NCI-H524 (cell line): ENCODE measurements at places on chromosomes 1 and 21.
A peak's percentile ranks its signal among the peaks of the same experiment; 100 is the strongest.

DNA sequence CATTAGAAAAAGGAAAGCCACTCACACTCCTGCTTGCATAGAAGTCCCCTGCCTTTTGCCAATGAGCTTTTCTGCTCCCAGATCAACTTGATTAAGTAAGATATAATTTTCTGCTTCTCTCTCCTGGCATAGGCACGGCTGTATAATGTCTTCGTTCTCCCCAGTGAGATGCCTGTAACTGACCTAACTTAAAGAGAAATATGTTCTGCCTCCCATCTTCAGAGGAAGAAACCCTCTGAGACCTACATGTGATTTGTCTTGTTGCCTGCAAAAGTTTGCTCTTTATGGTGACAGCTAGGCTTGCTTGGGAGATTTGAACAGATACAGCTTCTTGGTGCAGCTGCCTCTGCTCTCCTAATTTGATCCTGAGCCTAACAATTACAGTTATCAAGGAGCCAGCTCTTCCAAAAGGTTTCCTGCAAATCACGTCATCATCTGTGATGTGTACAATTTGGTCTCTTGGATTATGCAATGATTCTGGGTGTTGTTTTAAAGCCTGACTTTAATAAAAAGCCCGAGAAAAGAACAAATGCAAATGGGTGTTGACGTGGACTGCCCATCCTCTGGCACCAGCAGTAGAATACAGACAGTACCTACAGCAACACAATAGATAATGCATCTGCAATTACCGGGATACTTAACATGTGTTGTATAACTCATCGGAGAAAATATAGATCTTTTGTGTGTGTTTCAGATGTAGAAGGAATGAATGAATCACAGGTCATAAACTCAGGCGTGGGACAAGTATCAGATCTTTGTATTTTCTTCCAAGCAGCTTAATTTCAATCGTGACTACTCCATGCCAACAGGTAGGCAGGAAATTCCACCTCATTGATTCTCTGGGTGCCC lies 76.2 kb upstream of the KAZN start:
- no peak for DNase-seq

DNA sequence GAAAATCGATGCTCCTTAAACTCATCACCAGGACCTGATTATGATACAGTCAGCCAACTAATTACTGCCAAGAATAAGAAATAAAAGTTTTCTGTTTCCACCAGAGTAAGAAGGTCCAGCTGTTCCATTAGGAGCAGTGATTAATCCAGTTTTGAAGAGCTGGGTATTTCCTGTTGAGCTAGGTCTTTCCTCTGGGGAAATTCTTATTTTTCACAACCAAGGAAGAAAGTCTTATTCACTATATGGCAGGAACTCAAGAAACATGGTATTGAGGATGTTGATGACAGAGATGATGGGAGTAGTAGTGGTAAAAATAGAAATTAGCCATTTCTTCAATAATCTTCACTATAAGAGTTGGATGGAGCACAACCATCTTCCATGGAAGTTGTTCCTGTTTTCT lies 374.6 kb upstream of the RUNX1 start:
- DNase-seq, result no peak

- DNase-seq, result peak; percentile 54
These were observed 1.5 kb upstream of the RUNX1 start for GRCh38 chr21:35050348-35051286.

- no peak for DNase-seq
These were observed 72.9 kb upstream of the SELENON start for GRCh38 chr1:25727088-25727487.

- no peak for DNase-seq
These were observed 481.7 kb upstream of the NR5A2 start for GRCh38 chr1:199545780-199546179.

DNA sequence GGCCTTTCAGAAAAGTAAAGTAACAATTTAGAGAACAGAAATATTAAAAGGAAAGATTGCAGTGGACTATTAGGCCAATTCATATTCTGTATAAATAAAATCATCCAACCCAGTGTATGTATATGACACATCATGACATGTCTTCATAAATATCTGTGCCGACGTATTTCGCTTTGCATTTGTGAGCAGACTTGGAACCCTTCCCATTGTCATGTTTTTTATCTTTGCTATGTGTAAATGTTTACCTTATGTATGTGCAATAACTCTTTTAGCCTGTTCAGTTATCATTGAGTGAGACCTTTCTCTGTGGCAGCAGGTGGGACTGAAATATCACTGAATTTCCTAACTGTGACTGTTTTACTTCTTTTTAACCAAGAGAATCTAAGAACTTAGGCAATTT lies 58.0 kb upstream of the FAM3B start:
- DNase-seq, result no peak

DNA sequence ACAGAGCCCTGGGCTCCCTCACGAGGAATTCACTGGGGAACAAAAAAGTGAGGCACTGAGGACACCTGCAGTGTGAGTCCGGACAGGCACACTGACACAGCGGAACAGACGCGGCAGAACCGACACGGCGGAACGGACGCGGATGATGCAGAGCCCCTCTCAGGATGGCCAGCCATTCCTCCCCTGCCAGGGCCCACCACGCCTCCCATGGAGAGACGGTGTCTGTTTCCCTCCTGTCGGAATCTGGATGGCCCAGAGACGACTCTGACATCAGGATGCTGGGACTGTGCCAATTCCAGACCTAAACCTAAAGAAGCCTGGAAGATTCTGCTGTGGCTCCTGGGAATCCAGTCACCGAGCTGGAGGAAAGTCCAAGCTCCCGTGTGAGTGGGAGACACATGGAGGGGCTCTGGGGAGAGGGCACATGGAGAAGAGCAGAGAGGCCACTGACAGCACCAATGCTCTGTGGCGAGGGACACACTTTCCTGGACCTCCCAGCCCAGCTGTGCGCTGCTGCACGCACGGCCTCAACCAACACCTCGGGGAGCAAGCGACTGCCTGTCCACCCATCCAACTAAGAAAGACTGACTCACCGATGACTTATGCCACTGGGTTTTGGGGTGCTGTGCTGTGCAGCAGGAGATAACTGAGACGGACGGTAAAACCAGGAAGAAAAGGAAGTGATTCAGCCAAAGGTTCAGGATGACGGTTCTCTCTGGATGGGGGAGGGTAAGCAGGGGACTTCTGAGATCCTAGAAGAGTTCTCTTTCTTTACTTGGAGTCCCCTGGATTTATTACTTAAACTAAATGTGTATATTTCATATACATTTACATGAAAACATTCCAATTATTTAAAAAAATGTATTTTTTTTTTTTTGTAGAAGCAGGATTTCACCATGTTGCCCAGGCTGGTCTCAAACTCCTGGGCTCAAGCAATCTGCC lies 23.3 kb downstream of the ZBTB17 start:
- no peak for DNase-seq

- DNase-seq, result peak; percentile 45
These were observed 8.2 kb upstream of the CAP1 start for GRCh38 chr1:40032240-40032891.

DNA sequence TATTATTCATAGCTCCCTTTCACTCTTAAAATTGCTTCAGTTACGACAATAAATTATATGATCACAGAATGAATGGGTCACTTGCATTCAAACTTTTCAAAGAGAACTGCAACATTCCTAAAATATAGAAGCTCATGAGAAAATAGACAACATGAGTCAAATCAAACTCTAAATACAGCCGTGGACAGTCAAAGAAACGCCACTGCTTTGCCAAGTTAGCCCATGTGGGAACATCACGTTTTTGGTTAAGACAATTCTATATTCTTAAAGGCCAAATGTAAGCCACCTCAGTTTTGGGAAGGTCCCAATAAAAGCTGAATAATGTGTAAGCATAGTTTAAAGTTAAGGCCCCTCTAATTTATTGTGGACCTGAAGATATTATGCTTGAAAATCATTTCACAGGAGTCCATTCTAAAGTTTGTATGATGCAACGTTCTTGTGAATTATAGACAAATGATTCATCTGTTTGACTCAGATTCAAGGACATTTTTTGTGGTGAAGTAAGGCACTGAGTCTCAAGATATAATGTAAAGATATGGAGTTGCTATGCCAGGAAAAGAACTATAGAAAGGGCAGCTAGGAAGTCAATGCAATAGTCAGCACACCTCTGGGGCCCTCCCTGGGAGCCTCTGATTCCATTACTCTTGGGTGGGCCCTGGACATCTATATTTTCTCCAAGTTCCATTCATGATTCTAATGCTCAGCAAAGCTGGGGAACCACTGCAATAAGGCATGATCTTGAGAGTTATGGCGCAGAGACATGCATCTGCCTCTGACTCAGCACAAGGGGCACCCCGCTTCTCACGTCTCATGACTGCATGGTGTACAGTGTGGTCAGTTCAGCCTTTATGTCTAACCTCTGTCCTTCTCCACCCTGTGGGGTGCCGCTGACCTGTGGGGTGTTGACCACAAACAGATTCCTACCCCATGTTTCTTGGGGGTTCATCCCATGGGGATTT lies 33.9 kb downstream of the ETS2 start:
- DNase-seq, result no peak

- DNase-seq, result no peak
These were observed 155.5 kb downstream of the GLUL start for GRCh38 chr1:182235952-182236650.

- DNase-seq, result peak; percentile 16
These were observed 46.2 kb upstream of the ZC3H11B start for GRCh38 chr1:219659005-219659600.

DNA sequence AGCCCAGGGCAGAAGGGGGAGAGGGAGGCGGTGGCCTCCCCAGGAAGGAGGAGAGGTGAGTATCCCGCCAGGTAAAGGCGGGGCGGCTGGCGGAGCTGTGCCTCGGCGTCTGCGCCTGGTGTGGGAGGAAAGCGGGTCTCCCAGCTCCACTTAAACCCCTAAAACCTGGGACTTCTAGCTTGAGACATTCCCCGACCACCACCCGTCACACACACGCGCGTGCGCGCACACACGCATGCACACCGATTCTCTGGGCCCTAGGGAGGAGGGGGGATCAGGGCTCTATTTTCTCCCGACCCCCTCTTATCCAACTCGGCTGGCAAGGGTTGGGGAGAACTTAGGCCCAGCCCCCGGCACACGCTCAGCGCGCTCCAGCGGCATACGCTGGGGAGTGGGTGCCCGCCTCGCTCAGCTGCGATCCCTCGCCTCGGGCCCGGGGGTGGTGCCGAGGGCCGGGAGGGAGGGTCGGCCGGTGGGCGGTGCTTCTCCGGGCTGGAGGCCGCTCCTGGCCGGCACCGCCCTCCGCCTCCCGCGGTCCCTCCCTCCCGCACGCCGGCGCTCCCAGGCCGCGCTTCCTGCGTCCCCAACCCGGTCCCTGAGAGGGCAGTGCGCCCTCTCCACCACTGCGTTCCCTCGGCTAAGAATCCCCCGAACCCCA lies at the start of gene TMEM51:
Gene TMEM51 (plus strand): TSS at position 564 of the 658 bp plus-strand sequence. CDS start 61,341 bp downstream, outside the sequence.
- DNase-seq, result peak; percentile 44

- DNase-seq, result no peak
These were observed 20.1 kb upstream of the ADAR start for GRCh38 chr1:154628121-154628405.

DNA sequence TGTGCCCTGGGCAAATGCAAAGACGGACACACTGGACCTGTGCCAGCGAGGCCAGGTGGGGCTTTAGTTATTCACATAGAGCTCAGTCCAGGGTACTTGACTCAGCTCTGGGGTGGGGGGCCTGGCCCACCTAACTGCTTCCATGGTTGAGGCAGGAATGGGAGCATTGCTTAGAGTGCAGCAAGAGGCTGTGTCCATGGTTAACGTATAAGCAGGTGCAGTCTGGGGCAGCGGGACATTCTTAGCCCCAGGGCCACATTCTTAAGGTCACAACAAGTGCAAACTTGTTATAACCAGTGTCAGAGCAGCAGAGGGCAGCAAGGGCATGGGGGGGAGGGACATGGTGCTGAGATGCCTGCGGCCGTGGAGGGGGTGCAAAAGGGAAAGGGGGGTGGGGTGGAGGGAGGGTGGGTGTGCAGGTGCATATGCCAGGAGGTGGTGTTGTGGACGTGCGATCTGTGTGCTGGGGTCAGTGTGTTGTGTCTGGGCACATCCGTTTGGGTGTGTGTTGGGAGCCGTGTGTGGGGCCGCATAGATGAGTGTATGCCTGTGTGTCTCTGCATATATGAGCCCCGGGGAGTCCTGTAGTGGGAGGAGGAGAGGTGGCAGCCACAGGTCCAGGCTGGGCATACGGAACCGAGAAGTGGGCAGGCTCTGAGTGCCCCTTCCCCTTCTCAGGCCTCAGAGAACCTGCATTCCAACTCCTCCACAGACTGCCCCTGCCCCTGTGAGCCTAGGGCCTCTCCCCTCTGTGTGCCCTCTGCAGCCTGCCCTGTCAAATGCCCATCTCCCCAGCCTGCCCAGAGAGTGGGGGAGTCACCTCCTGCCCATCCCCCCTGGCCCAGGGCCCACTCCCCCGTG lies 8.4 kb downstream of the KCNJ10 start:
- DNase-seq, result no peak

GRCh38 chr1:204152310-204153044 lies 633 bp upstream of the ETNK2 start:
- DNase-seq, result no peak

DNA sequence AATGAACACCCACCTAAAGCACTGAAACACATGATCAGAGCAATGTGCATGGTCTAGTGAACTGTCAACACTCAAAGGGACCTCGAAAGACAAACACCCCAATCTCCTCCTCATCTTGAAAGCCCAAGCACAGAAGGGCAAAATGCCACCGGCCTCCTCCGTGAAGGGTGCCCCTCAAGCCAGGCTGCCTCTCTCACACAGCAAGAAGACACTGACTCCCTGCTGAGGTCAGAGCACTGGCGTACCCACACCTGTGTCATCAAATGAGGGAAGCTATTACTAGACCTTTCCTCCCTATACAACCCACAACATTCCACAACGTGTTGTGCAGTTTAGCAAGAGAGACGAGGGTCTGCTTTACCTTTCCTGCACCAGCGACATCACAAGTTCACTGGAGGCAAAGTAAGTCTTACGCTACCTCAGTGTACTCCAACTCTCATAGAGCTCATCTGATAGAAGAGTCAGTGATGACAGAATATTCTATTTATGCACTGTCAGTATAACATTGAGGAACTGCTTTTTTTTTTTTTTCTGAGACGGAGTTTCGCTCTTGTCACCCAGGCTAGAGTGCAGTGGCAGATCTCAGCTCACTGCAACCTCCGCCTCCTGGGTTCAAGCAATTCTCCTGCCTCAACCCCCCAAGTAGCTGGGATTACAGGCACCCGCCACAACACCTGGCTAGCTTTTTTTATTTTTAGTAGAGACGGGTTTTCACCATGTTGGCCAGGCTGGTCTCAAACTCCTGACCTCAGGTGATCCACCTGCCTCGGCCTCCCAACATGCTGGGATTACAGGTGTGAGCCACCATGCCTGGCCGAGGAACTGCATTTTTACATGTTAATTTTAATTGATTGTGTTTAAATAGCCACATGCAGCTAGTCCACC lies 3.3 kb downstream of the SH3BP5L start:
- no peak for DNase-seq

GRCh38 chr1:115727706-115728249 lies 40.7 kb downstream of the CASQ2 start:
- no peak for DNase-seq

GRCh38 chr1:23114424-23115079 lies 54.1 kb downstream of the LUZP1 start:
- no peak for DNase-seq

- no peak for DNase-seq
These were observed 170.0 kb downstream of the NPHP4 start for GRCh38 chr1:5822266-5822665.
